ENCODE measurements at places on chromosomes 1 and 21.

GRCh38 chr1:179166663-179167417 lies 62.6 kb downstream of the ABL2 start:
- DNase-seq: no peak

- no peak for DNase-seq
Measured at GRCh38 chr1:155174324-155175280, 953 bp downstream of the TRIM46 start.

DNA sequence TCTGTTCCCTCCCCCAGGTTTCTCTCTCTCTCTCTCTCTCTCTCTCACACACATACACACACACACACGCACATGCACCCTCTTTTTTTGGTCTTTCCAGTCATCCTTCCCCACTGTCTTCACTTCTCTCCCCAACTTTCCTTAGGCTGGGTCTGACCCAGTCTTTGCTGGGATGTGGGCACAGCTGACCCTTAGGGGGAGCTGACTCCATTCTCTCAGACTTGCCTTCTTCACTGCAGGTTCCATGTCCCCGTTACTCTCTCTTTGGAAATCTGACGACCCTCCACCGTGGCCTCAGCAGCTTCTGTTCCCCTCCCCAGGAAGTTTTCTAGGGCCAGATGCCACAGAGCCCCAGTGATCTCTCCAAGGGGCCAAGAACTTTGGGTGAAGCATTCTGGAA lies 2.1 kb downstream of the DISP3 start:
- DNase-seq: no peak

- no peak for DNase-seq
Measured at GRCh38 chr1:201619513-201619912, 80.6 kb downstream of the NAV1 start.

GRCh38 chr1:223700942-223701637 lies 11.2 kb upstream of the CAPN2 start:
- no peak for DNase-seq

- no peak for DNase-seq
Measured at GRCh38 chr1:168328731-168329364, 48.2 kb downstream of the TBX19 start.

DNA sequence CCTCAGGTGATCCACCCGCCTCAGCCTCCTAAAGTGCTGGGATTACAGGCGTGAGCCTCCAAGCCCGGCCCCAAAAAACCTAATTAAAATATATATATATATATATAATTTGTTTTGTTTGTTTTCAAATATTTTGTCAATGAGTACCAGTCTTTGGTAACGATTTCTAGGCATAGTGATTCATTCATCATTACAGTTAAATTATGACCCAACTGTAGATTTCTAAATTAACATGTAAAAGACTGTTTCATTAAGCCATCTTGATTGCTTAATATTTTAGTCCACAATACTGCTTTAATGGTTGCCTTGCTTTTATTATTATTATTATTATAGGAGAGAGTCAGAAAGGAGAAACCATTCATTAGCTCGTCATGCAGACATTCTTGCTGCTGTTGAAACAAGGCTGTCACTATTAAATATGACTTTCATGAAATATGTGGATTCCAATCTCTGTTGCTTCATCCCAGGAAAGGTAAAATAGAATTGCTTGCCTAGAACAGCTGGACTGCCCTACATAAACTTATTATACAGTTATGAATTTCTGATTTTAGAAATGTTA lies 19.9 kb downstream of the FBXO28 start:
- no peak for DNase-seq

DNA sequence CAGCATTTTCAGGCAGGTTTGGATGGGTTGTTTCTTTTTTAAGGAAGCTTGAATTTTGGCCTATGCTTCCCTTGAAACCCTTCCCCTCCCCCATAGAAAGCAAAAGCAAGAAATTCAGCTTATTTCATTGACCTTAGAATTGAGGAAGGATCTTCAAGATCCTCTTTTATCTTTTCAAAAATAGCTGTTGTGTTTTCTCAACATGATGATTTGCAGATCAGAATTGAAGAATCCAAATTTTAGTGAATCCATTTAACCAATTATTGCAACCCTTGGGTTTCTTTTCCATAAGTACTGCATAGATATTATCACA lies 73.7 kb downstream of the LRRC8C start:
- no peak for DNase-seq

DNA sequence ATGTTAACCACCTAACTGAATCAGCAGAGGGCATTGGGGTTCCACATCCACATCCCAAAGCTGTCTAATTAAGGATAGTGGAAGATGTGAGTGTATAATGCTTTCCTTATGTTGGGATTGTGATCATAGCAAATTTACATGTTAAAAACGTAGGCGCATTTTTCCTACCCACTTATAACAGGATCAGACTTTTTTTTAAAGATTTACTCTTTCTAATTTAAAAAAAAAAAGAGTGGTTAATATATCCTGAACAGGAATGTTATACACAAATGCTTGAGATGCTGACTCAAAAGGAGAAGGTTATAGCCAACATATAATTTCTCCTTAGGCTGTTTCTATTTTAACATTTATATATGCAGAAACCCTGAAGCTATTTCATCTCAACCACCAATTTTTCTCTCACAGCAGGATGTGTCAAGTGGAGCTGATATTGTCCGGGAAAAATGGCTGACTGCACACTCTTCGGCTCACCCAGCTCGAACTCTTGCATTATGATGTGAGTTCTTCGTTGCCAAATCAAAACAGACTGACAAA lies 40.3 kb downstream of the RGS5 start:
- DNase-seq: no peak

GRCh38 chr1:185594786-185595410 lies 139.3 kb upstream of the HMCN1 start:
- DNase-seq: no peak

GRCh38 chr1:42973286-42973685 lies 14.6 kb upstream of the SLC2A1 start:
- DNase-seq: no peak

- no peak for DNase-seq
Measured at GRCh38 chr1:111958851-111959250, 30.6 kb downstream of the KCND3 start.

GRCh38 chr1:147648933-147649332 lies 21.4 kb downstream of the ACP6 start:
- no peak for DNase-seq

- DNase-seq: no peak
Measured at GRCh38 chr21:45887788-45888187, 93.8 kb upstream of the COL6A1 start.

- DNase-seq: no peak
Measured at GRCh38 chr1:56898005-56898373, 43.4 kb downstream of the C8A start.

DNA sequence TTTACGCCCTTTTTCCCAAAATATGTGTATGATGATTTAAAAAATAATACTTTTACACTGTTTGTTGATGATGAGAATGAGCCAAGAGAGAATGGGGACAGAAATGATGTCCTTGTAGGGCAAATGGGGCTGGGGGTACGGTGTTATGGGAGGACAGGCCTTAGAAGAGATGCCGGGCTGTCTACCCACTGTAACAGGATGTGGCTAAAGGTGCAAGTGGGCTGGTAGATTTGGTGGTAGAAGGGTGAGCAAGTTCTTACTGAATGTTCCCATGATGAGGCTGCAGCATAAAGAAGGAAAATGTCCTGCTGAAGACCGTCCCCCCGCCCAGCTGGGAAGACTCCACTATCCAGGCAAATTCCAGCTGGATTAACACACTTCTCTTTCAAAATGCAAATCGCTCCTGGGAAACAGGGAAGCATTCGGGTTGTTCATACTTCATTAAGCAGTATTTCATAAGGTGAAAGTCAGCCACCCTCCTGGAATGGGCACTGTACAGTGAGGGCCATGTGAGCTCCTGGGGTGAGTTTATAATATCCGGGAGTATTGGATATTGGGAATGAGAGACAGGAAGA lies 14.0 kb downstream of the GPA33 start:
- no peak for DNase-seq

GRCh38 chr1:38898653-38899230 lies 17.4 kb upstream of the GJA9 start:
- DNase-seq: no peak

- DNase-seq: no peak
Measured at GRCh38 chr1:37922767-37923550, 23.9 kb downstream of the INPP5B start.

DNA sequence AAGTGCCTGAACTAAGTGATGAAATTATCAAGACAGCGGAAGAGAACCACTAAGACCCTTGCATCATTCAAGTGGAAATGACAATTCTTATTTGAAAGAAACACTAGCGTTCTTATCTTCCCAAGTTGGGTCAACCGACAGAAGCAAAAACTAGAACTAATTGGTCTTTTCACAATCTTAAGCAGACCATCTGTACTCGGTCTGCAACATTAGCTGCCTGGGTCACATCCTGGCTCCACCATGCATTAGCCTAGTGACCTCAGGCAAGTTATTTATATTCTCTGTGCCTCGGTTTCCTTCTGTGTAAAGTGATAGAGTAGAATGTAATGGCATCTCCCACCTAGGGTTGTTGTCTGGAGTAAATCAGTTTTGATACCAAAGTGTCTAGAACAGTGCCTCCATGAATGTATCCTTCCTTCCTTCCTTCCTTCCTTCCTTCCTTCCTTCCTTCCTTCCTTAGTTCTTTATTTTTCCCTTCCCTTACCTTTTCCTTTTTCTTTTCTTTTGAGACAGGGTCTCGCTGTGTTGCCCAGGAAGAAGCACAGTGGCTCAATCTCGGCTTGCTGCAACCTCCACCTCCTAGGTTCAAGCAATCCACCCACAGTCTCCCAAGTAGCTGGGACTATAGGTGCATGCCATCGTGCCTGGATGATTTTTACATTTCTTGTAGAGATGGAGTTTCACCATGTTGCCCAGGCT lies 6.0 kb downstream of the COLGALT2 start:
- DNase-seq: no peak

- DNase-seq: no peak
Measured at GRCh38 chr1:30313176-30313575, 410.2 kb downstream of the MATN1 start.

DNA sequence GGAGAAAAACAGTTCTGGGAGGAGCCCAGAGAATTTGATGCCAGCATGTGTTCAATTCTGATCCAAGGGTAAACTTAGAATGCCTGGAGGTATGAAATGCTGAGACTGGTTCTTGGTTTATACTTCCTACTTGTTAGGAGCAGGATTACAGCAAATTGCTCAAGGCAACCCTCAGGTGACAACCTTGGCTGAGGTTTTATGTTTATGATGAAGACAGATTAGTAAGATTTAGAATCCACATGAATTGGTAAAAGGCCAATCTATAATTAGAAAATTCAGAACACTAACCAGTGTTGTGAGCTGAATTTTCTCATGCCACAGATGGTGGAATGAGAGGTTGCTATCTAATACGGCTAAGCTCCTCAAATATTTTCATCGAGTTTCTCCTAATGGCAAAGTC lies 235.3 kb upstream of the NRIP1 start:
- no peak for DNase-seq

- no peak for DNase-seq
Measured at GRCh38 chr21:27352885-27353284, 386.0 kb upstream of the ADAMTS5 start.

DNA sequence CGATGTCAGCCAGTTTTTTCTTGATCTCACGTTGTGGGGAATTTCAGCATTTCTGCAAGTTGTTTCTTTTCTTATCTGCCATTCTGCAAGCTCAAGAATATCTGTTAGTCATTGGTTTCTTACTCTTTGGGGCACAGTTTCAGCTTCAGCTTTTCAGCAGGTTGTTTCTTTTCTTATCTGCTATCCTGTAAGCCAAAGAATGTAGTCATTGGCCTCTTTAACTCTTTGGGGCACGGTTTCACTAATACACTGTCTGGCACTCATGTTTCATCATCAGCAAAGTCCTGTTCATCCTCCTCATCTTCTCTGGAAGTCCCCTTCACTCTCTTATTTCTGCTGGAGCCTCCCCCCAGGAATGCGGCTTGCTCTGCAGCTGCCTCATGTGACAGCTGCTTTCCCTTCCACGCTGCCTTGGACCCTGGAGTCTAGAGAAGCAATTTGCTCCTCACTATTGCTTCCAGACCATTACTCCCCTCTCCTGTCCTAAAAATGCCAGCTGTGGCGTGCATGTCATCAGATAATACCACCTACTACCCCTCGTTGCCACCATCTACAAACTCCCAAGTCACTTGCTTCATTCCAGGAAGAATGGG lies 67.0 kb upstream of the CACNA1E start:
- DNase-seq: no peak

GRCh38 chr1:154408174-154408777 lies 3.1 kb downstream of the IL6R start:
- DNase-seq: no peak

DNA sequence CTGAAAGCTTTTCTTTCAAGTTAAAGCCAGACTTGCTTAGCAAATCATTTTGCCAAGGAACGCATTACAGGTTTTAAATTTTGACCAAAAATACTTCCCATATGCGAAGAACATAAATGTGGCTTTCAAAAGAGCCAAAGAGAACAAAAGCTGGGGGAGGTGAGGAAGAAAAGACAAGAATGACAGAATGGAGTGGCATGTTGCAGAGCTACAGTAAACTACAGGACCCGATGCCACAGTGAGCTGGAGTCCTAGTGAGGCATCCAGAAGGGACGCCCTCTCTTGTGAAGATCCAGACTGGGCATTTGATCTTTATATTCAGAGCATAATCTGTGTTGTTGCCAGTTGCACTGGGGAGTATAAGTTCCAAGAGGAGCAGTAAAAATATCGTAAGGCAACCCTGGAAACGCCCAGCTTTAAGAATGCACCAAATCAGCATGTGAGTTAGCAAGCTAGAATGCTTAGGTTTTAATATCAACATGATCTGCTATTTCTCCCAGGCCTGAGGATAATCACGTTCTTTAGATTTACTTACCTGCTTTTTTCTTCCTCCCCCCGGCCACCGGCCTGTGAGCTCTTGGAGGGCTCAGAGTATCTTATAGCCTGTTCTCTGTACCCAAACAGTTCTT lies 48.4 kb upstream of the HOOK1 start:
- no peak for DNase-seq

- no peak for DNase-seq
Measured at GRCh38 chr21:35039595-35040289, 9.4 kb downstream of the RUNX1 start.

DNA sequence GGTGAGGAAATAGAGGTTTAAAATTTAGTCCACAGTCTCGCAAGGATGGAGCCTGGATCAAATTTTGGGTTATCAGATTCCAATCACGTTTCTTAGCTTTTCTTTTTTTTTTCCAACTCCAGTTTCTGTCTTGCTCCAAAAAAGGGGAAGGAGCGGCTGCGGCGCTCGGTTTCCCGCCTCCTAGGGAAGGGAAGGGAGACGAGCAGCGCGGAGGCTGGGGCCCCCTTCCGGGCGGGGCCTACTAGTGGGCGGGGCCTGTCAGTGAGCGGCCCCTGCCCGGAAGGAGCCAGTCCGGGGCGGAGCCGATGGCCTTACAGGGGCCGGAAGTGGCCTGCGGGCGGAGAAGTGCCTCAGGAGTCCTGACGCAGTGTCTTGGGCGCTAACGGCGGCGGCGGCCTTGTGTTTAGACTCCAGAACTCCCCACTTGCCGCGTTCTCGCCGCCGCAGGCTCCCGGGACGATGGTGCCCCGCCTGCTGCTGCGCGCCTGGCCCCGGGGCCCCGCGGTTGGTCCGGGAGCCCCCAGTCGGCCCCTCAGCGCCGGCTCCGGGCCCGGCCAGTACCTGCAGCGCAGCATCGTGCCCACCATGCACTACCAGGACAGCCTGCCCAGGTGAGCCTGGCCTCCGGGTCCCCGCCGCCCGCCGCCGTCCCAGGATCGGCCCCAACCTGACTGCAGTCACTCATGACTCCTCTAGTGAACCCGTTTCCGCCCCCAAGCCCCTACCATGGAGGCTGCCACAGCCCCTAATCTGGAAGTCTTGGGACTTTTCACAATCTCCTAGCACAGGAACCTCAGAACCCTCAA lies at the start of gene CPT2:
Gene CPT2 (plus strand): TSS at position 340 of the 806 bp plus-strand sequence. CDS start 120 bp downstream, at position 460.
- peak; percentile 69 for DNase-seq
